ENCODE measurements at places on chromosomes 3 and 15. TPM values are rescaled to one million over a fixed set of nuclear protein-coding genes. Genes with fewer than 3 reads are reported as not detected.

SLC51A gene
- total RNA-seq, result not detected

LAMB2 gene
- total RNA-seq, result 213 TPM

ZMAT3 gene
- 21.7 TPM for total RNA-seq

CCR9 gene
- not detected for total RNA-seq

RASGRF1 gene
- total RNA-seq, result under 0.01 TPM

ACKR2 gene
- total RNA-seq, result not detected

TUSC7 gene
- not detected for total RNA-seq

GNAI2 gene
- total RNA-seq, result 867 TPM

RAD51 gene
- 8.4 TPM for total RNA-seq

ESYT3 gene
- total RNA-seq, result under 0.01 TPM

SNTN gene
- not detected for total RNA-seq

SLC24A5 gene
- total RNA-seq, result not detected

TRIM69 gene
- total RNA-seq, result 7.7 TPM

RTP4 gene
- not detected for total RNA-seq

FHIT gene
- not detected for total RNA-seq

SFMBT1 gene
- total RNA-seq, result 3.6 TPM

FBXW12 gene
- total RNA-seq, result not detected

EPB42 gene
- not detected for total RNA-seq

ARGFX gene
- total RNA-seq, result not detected

ARNT2 gene
- 14.7 TPM for total RNA-seq

TNNC1 gene
- 1.3 TPM for total RNA-seq

MESP1 gene
- under 0.01 TPM for total RNA-seq

TMEM45A gene
- total RNA-seq, result 20.8 TPM

KLHL6 gene
- not detected for total RNA-seq

CP gene
- 0.28 TPM for total RNA-seq

UBA7 gene
- 18.6 TPM for total RNA-seq

RASGRP1 gene
- total RNA-seq, result 1.9 TPM

CAMP gene
- not detected for total RNA-seq

C2CD4A gene
- not detected for total RNA-seq

HDAC11 gene
- 6.1 TPM for total RNA-seq

SLC22A13 gene
- under 0.01 TPM for total RNA-seq

AGBL1 gene
- not detected for total RNA-seq

SNX33 gene
- total RNA-seq, result 12.7 TPM

RMDN3 gene
- 17.5 TPM for total RNA-seq

CFAP92 gene
- total RNA-seq, result not detected

PCOLCE2 gene
- total RNA-seq, result 0.56 TPM

GRM2 gene
- under 0.01 TPM for total RNA-seq

ATP13A5 gene
- total RNA-seq, result not detected

CKMT1A gene
- not detected for total RNA-seq

PATL2 gene
- total RNA-seq, result not detected

ALDH1L1 gene
- total RNA-seq, result not detected

CSK gene
- 13.6 TPM for total RNA-seq

KLHL18 gene
- total RNA-seq, result 38.9 TPM

SLC28A1 gene
- not detected for total RNA-seq

SNX4 gene
- 42.2 TPM for total RNA-seq

MESP2 gene
- 0.28 TPM for total RNA-seq

SAMD7 gene
- not detected for total RNA-seq

PLXNB1 gene
- 5.2 TPM for total RNA-seq

TEX55 gene
- total RNA-seq, result not detected

MNS1 gene
- 0.36 TPM for total RNA-seq

CD276 gene
- 37.5 TPM for total RNA-seq

ZNF385D gene
- total RNA-seq, result 0.28 TPM
